Uterus (tissue), 4 donors: ENCODE measurements at places on chromosomes 2 and 18. TPM values are rescaled to one million over a fixed set of nuclear protein-coding genes. Genes with fewer than 3 reads are reported as not detected.
A peak's percentile ranks its signal among the peaks of the same experiment; 100 is the strongest.

- H3K4me3 ChIP-seq: no peak overlapping the region
- no peak for DNase-seq
- H3K4me1 ChIP-seq: no peaks in the 10 kb centered on the region
- no peak overlapping the region for H3K27ac ChIP-seq
Observed at GRCh38 chr2:86323273-86324021, 14.0 kb downstream of the REEP1 start.

GRCh38 chr18:22282311-22283115, 113.1 kb downstream of the GATA6 start:
- no peak overlapping the region for H3K4me3 ChIP-seq
- H3K4me1 ChIP-seq: peaks cover 7% of the 10 kb centered on the region
- no peaks in the 10 kb centered on the region for H3K36me3 ChIP-seq
- DNase-seq: no peak
- no peaks in the 10 kb centered on the region for H3K27me3 ChIP-seq

DNA sequence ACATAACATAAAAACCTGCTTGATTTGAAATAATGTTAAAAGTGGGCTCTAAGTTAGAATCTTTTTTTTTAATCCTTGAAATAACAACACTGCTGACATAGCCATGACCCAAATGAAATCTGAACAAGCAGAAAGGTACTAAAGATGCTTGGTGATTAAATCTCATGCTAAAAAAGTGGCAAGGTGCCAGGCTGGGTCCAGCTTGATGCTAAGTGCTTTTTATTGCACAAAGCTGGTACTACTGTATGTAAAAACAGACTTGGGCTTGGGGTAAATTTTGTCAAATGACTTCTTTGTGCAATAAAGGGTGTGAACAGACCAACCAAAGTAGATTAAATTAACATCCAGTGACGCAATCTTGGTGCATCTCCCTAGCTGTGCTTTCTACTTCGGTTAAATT, 13.4 kb downstream of the BCL11A start:
- H3K27ac ChIP-seq: no peak overlapping the region
- no peaks in the 10 kb centered on the region for H3K4me1 ChIP-seq
- H3K4me3 ChIP-seq: no peak overlapping the region

DNA sequence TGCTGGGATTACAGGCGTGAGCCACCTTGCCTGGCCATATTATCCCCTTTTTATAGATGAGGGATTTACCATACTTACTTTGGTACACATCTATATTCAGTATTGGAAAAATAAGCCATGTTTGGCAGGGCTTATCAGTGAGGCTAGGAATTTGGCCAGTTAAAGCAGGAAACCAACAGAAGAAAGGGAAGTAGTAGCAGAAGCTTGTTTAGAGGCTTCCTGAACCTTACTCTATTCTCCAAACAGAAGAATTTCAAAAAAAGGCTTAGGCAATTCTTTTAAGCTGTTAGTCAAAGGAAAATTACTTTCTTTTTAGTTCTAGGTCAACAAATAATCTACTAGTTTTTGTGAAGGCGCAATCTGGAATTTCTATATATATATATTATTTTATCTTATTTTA, 3.2 kb upstream of the GLS start:
- H3K4me3 ChIP-seq: no peak overlapping the region
- H3K4me1 ChIP-seq: no peaks in the 10 kb centered on the region
- no peaks in the 10 kb centered on the region for H3K27me3 ChIP-seq

KLHL30 gene
- total RNA-seq: 3.3 TPM

CHAC2 gene
- total RNA-seq: 5.3 TPM

GRCh38 chr2:143617803-143618415, 488.7 kb downstream of the ARHGAP15 start:
- no peaks in the 10 kb centered on the region for H3K27me3 ChIP-seq
- DNase-seq: no peak
- H3K36me3 ChIP-seq: no peaks in the 10 kb centered on the region

DLX2 gene
- not detected for total RNA-seq

DNA sequence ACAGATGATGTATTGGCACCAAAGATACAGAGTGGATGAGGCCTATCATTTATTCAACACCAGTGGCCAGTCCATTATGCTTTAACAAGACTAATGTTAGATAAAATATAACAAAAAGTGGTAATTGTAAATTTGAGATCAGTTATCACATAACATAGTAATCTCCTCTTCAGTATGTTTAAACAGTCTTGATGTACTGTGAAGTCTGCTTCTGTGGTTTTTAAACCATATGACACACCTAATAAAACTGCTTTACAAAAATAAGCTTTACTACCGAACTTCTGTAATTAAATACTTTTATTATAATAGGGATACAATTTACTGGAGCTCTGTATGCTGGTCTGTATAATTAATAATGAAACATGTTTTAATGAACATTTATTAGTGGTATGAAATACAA, 2156.1 kb upstream of the CELF4 start:
- H3K36me3 ChIP-seq: no peaks in the 10 kb centered on the region
- no peaks in the 10 kb centered on the region for H3K4me1 ChIP-seq
- no peak overlapping the region for H3K4me3 ChIP-seq
- H3K27me3 ChIP-seq: no peaks in the 10 kb centered on the region

- H3K27me3 ChIP-seq: no peaks in the 10 kb centered on the region
- no peak for DNase-seq
- no peak overlapping the region for H3K27ac ChIP-seq
- H3K36me3 ChIP-seq: no peaks in the 10 kb centered on the region
- H3K4me1 ChIP-seq: no peaks in the 10 kb centered on the region
Observed at GRCh38 chr2:127479866-127480743, 46.2 kb downstream of the IWS1 start.

DNA sequence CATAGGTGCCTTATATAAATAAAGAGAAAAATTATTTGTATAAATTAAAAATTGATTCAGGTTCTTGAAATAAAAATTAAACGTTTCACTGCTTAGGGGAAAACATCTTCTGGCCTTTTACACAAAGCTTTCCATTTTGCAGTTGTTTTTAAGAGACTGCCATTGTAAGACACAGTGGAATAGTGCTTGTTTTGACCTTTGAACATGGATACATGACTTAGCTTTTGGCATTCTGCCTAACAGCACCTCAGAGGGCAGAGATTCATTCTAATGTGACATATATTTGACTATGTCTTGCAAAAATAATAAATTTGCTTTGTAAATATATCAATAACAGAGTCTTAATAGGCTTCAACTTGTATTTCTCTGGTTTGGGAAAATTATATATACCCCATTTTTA, 142.1 kb downstream of the SLC4A10 start:
- no peak for DNase-seq
- no peaks in the 10 kb centered on the region for H3K27me3 ChIP-seq
- no peaks in the 10 kb centered on the region for H3K36me3 ChIP-seq
- H3K4me3 ChIP-seq: no peak overlapping the region

GLI2 gene
- total RNA-seq: 2.9 TPM

GRCh38 chr2:2000018-2000723, 255.9 kb upstream of the PXDN start:
- no peaks in the 10 kb centered on the region for H3K4me1 ChIP-seq
- DNase-seq: no peak
- no peaks in the 10 kb centered on the region for H3K27me3 ChIP-seq
- no peak overlapping the region for H3K4me3 ChIP-seq
- H3K36me3 ChIP-seq: no peaks in the 10 kb centered on the region

DNA sequence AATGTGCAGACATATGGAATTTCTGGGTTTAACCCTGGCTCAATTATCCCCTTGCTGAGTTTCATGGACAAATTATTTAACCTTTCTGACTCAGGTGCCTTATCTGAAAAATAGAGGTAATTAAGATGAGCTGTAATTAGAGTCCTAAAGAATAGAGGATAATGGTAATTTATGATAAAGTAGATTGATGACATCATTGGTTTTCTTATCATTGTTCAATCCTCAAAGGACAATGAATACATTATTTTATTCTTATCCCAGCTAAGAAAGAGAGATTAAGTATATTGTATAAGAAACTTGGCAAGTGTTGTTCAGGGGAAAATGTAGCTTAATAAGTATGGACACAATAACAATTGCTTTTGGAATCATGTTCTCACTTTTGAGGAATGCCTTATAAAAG, 279.3 kb downstream of the NYAP2 start:
- no peaks in the 10 kb centered on the region for H3K36me3 ChIP-seq
- no peak overlapping the region for H3K4me3 ChIP-seq
- no peaks in the 10 kb centered on the region for H3K27me3 ChIP-seq
- H3K27ac ChIP-seq: no peak overlapping the region

CXCR4 gene
- total RNA-seq: 32.4 TPM

DNA sequence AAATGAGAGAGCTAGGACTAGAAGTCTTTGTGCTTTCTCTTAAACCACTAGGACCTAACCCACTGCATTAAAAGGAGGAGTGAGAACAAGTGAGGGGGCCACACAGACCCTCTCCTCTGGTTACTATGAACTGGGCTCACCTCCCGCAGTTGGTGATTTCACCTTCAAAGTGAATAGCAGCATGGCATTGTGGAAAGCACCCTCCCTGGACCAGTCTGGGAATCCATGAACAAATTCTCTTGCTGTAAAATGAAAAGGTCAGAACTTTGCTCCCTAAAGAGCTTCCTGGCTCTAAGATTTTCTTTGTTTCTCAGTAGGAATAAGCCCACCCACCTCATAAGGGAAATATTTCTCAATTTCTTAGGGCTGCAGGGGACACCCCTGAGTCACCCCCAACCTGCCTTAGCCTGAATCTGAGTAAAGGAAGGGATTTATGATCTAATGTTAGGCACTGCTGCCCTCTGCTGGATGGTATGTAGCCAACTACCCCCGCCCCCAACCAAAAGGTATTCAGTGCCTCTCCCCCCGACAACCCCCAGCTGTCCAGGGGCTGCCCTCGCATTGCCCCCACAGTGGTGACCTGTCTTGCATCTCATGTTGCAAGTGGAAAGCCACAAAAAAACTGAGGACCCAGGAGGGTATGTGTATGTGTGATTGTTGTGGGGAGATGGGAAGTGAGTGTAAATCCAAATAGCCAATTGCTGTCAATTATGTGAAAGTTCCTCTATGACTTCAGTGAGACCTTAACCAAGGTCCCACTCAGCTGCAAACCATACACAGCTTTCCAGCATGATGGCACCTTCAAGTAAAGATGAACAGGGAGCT, 230.9 kb upstream of the SLC14A2 start:
- H3K27ac ChIP-seq: peak overlapping the region; percentile 47
- DNase-seq: peak; percentile 68
- no peak overlapping the region for H3K4me3 ChIP-seq
- H3K27me3 ChIP-seq: no peaks in the 10 kb centered on the region

GKN2 gene
- not detected for total RNA-seq

- no peaks in the 10 kb centered on the region for H3K36me3 ChIP-seq
- H3K4me1 ChIP-seq: peaks cover 27% of the 10 kb centered on the region
- peak overlapping the region; percentile 70 for H3K27ac ChIP-seq
- peak; percentile 92 for DNase-seq
- peak overlapping the region; percentile 88 for H3K4me3 ChIP-seq
Observed at GRCh38 chr2:199459286-199460100, 1.8 kb upstream of the SATB2 start.

DNA sequence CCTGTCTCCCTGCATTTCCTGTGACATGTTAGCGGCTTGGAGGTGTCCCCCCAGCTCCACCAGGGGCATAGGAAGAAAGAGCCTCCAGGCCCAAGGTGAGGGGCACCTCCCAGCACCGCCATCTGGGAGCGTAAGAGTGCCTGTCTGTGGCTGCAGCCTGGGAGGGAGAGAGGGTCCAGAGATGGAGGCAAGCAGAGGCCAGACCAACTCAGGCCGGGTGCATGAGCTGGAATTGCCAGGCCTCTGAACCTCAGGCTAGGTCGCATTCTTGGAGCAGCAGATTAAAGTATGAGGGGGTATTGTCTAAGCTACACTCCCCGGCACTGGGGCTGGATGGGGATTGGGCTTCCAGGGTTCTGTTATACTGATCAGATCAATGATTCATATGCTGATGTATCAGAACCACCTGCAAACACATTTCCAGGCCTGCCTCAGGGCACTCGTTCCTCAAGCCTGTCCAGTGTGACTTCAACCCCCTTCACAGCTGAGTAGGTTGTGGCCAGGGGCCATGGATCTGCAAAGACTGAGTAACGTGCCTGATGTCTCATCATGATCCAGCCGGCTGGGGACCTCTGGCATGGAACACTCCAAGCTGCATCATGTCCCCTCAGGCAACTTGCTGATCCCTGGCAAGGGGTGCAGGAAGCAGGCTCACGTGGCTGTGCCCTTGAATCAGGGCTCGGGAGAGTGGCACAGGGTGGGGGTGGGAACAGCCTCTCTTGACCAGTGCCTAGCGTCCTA, 73.2 kb downstream of the HS1BP3 start:
- no peak for DNase-seq
- peak overlapping the region; percentile 82 for H3K27ac ChIP-seq
- peaks cover 9% of the 10 kb centered on the region for H3K4me1 ChIP-seq
- no peak overlapping the region for H3K4me3 ChIP-seq
- no peaks in the 10 kb centered on the region for H3K27me3 ChIP-seq

GRCh38 chr2:170501421-170502043, 213.6 kb upstream of the SP5 start:
- no peaks in the 10 kb centered on the region for H3K36me3 ChIP-seq
- H3K27me3 ChIP-seq: no peaks in the 10 kb centered on the region
- peak overlapping the region; percentile 81 for H3K27ac ChIP-seq
- no peak overlapping the region for H3K4me3 ChIP-seq
- peaks cover 3% of the 10 kb centered on the region for H3K4me1 ChIP-seq

DNA sequence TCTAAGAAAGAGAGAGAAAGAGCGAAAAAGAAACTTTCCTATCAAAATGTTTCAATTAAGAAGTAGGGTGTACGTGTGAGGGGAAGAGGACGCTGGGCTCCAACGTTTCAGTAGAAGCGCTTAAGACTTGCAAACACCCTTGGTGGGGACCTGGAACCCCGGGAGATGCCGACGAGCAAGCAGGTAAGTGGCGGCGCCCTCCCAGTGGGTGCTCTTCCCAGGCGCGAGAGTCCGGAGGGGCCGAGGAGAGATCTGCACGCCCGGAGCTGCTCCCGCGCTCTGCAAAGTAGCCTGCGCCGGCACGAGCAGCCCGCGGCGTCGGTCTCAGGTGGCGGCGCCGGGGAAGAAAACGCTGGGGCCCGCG, 678 bp upstream of the OTX1 start:
- no peaks in the 10 kb centered on the region for H3K36me3 ChIP-seq
- no peak overlapping the region for H3K27ac ChIP-seq
- DNase-seq: no peak
- peaks cover 27% of the 10 kb centered on the region for H3K27me3 ChIP-seq
- no peaks in the 10 kb centered on the region for H3K4me1 ChIP-seq

- no peak overlapping the region for H3K27ac ChIP-seq
- DNase-seq: no peak
- H3K27me3 ChIP-seq: no peaks in the 10 kb centered on the region
Observed at GRCh38 chr18:23020555-23021294, 87.6 kb downstream of the RBBP8 start.

- peaks cover 7% of the 10 kb centered on the region for H3K4me1 ChIP-seq
- H3K36me3 ChIP-seq: no peaks in the 10 kb centered on the region
- peak overlapping the region; percentile 68 for H3K4me3 ChIP-seq
- H3K27me3 ChIP-seq: no peaks in the 10 kb centered on the region
- DNase-seq: peak; percentile 20
- H3K27ac ChIP-seq: peak overlapping the region; percentile 99
Observed at GRCh38 chr2:178478130-178478438, 316 bp downstream of the FKBP7 start.
